ENCODE measurements at places on chromosomes 4 and X.

GRCh38 chrX:21610168-21610567 lies 48.0 kb downstream of the KLHL34 start:
- DNase-seq, result no peak

DNA sequence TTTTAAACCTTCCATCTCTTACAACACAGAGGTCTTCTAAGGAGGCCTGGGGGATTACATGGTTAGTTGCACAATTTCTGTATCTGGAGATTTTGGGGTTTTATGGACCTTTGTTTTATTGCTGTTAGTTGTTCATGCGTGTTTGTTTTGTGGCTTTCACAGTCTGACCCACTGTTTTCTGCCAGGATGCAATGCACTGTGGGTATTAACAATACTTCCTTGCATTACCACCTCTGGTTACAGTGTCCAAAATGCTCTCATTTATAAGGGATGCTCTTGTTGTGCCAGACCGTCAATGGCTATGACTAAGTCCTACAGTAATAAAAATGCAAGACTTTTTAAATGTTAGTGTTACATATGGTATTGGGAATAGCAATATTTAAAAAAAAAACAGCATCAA lies 730.2 kb downstream of the KCTD8 start:
- no peak for DNase-seq

- no peak for DNase-seq
Observed at GRCh38 chrX:111410590-111411078, 1.4 kb downstream of the DCX start.

- no peak for DNase-seq
Observed at GRCh38 chr4:184313058-184313581, 95.4 kb upstream of the ENPP6 start.

DNA sequence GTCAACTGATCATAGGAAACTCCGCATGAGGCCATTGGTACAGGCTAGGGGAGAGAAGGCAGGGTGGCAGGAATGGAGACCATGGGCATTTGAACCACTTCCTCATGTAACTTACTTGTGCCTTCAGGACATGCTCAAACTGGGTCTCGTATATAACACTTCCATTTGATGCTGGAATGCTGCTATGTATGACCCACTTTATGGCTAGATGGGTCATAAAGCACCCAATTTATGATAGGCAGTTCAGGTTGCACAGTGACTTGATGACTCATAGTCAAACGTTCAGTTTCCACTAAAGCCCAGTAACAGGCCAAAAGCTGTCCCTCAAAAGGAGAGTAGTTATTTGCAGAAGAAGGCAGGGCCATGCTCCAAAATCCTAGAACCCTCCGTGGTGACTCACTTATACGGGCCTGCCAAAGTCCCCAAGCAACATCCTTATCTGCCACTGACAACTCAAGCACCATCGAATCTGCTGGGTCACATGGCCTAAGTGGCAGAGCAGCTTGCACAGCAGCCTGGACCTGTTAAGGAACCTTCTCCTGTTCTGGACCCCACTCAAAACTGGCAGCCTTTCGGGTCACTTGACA lies 236.4 kb downstream of the ZC4H2 start:
- no peak for DNase-seq

DNA sequence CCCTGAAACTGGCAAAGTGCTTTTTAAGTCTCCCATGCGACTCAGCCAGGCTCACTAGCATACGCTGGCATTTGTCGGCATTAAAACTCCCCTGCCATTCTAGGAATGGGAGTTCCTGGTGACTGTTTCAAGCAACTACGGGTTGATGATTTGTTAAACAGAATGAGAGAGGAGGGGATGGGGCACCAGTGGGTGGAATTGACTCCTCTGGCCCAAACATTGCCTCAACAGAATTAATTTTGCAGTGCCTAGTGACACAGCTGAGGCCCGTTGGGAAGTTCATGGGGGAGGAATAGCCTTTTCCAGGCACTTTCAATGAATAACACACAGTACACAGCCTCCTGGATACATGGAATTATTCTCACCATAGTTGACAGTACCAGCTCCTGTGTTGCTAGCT lies 30.1 kb downstream of the NEUROG2 start:
- no peak for DNase-seq

DNA sequence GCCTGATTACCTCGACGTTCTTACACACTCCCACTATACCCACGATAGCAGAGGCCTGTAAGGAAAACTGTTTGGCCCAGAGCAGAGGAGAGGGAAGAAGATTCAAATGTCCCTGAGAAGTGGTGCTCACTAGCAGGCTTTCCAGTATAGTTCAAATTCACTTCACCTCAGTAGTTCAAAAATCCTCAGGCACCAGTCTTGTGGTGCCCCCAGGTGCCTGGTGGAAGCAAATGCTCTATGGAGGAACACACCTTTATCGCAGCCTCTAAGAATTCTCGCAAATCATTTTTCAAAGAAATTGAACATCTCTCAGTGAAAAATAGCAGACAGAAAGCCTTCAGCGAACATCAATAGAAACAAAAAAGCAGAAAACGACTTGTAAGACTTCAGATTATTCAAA lies 12.2 kb upstream of the MTMR1 start:
- DNase-seq, result no peak

- DNase-seq, result no peak
Observed at GRCh38 chr4:65416891-65417290, 253.4 kb downstream of the EPHA5 start.

DNA sequence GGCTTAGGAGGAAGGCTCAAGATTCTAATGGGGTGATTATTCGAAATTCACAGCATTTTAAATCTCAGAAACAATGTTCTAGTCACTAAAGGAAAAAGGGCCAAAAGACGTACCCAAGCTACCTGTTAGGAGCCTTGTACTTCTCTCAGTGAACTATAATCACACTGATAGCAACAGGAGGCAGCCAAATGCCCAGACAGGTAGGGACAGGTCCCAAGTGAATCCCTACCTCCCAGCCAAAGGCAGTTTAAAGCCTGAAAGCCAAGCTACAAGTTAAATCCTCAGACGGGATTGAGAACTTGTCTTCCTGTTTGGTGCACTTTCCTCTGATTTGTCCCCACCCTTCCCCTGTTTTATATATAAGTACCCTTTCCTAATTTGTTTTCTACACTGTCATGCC lies 24.3 kb upstream of the HHIP start:
- DNase-seq, result no peak

DNA sequence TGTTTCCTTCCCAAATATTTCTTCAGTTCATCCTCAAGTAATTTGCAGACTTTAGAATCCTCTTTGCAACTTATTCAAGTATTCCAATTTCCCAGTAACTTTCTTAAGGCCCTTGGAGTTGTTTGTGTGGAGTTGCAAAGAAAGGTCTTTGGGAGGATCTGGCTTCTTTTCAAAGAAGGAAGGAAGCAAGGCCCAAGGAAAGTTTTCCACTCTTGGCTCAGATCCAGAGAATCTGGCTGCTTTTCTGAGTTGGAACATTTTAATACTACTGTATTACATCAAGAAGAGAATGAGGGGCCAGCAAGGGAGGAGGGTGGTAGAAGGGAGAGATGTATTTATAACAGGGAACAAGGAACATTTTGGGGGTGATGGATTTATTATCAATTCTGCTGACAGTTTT lies 10.5 kb downstream of the CDX4 start:
- DNase-seq, result no peak

GRCh38 chr4:5883916-5884315 lies 9.0 kb downstream of the CRMP1 start:
- DNase-seq, result no peak

DNA sequence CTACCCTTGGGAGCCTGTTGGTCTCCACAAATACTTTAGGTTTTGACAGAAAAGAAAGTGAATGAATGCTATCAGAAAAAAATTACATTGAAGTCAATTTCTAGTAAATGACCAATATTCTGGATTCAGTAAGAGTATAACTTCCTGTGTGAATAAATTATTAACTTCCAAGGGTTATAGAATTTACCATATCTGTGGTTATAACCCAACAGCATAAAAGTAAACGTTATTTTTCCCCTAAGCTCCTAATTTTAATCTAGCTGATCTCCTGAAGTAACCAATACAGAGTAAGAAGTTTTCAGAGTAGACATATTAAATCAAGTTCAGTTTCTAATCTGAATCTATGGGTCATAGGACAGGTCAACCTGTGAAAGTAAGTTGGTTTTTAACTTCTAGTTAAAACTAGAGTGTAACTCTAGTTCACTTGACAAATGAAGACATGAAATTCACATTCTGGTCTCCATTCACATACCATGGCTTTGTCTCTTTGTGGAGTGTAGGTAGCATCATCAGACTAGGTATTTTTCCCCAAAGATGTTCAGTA lies 22.8 kb downstream of the DTHD1 start:
- no peak for DNase-seq

GRCh38 chrX:41288641-41289040 lies 45.3 kb upstream of the DDX3X start:
- DNase-seq, result no peak

GRCh38 chr4:27068151-27068867 lies 207.7 kb downstream of the STIM2 start:
- no peak for DNase-seq

GRCh38 chrX:80216086-80216485 lies 201.5 kb downstream of the TBX22 start:
- DNase-seq, result no peak

GRCh38 chrX:155314260-155314659 lies 20.2 kb downstream of the CLIC2 start:
- DNase-seq, result no peak

DNA sequence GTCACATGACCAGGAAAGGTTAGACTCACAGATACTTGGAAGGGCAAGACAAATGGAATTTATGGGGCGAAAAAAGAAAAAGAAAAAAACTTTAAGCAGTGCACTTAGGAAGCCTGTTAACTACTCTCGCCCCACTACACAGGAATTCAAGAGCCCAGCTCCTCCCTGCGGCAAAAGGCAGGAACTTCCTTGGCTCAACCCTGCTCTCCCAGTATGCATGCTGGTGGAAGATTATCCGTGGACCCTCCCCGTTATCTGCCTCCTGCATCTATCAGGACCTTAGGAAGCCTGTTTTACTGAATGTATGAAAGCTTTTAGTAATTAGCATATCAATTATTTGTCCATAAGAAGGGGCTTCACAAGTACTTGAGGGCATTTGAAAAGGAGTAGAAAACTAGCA lies 40.1 kb upstream of the RPA4 start:
- no peak for DNase-seq

DNA sequence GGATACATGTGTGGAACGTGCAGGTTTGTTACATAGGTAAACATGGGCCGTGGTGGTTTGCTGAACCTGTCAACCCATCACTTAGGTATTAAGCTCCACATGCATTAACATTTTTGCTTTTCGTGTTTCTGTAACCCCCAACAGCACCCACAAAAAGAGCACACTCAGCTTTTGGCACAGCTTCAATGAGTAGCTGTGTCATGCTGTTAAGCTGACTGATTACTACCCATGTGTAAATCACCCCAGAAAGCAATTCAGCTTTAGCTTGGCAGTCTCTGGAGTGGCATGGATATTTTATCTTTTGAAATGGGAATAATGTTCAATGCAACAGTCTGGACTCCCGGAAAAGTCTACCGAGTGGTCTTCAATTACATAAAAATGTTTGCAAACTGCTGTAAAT lies 734.3 kb downstream of the STIM2 start:
- no peak for DNase-seq

DNA sequence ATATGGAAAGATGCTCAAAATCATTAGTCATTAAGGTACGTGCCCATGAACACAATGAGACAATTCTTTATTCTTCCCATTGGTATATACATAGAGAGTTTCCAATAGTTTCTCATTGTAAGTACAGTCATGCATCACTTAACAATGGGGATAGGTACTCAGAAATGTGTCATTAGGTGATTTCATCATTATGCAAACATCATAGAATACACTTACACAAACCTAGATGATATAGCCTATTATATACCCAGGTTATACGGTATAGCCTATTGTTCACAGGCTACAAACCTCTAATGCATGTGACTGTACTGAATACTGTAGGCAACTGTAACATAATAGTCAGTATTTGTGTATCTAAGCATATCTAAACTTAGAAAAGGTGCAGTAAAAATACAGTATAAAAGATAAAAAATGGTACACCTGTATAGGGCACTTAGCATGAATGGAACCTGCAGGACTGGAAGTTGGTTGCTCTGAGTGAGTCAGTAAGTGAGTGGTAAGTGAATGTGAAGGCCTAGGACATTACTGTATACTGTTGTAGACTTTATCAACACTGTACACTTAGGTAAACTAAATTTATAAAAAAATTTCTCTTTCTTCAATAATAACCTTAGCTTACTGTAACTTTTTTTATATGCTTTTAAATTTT lies 49.6 kb downstream of the KLHL13 start:
- DNase-seq, result no peak

DNA sequence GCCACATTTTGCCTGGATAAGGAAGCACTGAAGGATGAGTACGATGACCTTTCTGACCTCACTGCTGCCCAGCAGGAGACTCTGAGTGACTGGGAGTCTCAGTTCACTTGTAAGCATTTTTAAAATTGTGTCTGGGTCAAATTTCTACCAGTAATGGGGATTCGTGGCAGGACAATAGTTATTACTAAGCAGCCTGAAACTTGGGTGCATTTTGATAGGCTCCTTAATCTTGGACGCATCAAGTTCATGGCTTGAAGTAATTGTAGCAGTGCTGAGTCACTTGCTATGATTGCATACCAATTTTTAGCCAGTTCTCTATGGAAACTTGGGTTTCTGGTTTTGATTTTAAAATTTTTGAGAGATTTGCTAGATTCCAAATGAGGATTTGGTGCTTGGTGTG lies 4.3 kb downstream of the PGRMC1 start:
- DNase-seq, result no peak

GRCh38 chrX:97616883-97617530 lies 733.3 kb downstream of the RPA4 start:
- DNase-seq, result no peak

- no peak for DNase-seq
Observed at GRCh38 chr4:79308971-79309370, 16.9 kb downstream of the NAA11 start.

GRCh38 chr4:24930151-24930550 lies 17.3 kb upstream of the CCDC149 start:
- DNase-seq, result no peak

DNA sequence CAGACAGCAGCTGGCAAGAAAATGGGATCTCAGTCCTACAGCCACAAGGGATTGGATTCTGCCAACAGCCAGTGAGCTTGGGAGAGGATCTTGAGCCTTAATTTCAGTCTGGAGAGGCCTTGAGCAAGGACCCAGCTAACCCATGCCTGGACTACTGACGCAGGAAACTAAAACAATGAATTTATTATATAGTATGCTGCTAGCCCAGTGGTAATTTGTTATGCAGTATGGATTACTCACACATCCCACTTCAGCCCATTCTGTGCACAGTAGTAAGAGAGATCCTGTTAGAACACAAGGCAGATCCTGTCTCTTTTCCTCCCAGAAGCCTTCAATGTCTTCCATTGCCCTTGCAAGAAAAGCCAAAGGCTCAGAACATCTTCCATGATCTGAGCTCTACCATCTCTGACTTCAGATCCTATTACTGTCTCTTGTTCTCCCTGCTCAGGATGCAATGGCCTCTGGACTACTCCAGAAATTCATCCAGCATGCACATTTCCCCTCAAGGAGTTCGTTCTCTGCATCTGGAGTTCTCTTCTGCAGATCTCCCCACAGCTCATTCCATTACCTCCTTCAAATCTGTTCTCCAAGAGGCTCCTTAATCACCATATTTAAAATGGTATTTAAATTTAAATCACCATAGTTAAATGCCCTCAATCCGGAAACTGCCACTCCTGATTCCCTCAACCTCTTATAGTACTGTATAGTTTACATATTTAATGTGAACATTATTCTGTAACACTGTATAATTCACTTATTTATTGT lies 27.6 kb downstream of the SMIM20 start:
- no peak for DNase-seq
